ENCODE measurements at places on chromosomes 3 and 15.

DNA sequence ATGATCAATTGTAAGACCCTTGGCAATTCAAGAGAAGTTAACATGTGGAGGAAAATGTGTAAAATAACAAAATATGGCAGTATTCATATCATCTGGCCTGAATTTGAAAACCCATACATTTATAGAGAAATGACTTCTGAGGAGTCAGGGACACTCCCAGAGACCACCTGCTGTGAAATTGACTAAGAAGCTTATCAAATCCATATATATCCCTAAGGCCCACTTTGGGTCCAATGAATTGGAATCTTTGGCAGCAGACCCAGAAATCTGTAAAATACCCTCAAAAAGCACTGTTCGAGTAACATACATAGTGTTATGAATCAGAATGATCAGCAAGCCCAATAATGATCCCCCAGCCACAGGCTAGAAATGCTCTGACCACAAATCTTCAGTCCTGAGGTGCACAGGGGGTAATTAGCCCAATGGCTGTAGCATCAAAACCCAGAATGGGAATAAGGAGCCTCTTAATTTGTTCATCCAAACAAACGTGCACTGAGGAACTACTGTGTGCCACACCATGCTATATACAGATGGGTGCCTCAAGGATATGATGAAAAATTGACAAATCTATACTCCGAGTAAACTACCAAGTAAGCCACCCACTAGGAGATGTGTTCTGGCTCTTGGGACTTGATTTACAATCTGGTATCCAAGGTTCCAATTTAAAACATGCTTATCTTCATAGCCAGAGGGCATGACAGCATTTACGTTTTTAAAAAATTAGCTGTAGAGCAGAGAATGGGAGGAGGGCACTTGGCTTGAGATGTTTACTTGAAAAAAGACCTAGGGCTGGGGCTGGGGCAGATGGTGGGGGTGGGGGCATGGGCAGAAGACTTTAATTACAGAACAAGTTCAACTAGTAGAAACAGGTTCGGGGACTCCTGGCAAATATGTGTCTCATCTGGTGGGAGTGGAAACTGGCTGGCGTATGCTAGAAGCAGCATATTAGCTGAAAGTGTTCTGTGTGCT is 9.1 kb upstream of the ARHGEF3 start:
- DNase-seq: no peak

GRCh38 chr3:50195501-50196252 is 4.3 kb downstream of the GNAT1 start:
- no peak for DNase-seq

DNA sequence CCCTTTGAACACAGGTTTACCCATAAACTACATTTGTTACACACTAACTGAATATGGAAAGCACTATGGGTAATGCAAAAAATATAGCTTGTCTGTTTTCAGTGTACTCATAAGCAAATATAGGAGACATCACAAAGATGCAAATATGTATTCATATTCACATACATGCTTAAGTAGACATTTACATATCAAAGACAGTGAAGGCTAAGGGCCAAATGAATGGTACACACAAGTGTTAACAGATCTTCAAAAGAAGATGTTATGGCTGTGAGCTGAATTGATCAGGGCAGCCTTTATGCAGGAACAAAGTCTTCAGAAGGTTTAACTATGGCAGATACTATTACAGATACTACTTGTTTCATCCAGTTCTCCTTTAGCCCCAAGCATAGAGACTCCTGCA is 384.1 kb downstream of the FHIT start:
- no peak for DNase-seq

DNA sequence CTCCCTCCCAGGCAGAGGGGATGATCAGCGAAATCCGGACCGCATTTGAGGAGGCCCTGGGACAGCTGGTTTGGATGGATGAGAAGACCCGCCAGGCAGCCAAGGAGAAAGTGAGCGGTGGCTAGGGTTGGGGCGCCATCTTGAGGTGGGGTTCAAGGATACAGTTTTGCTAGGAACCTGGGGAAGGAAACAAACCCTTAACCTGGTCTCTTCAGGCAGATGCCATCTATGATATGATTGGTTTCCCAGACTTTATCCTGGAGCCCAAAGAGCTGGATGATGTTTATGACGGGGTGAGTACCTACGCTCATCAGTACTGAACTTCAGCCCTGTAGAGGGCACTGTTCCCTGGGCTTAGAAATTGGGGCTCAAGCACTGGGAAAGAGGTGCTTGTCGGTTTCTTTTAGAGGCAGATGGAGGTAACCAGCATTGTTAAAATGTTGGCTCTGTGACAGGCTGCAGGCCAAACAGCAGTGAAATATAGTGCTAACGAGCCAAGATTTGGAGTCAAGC is 9.6 kb upstream of the PSMD2 start:
- DNase-seq: no peak

GRCh38 chr3:43017004-43017403 is 37.9 kb downstream of the GASK1A start:
- DNase-seq: no peak

- DNase-seq: no peak
These were observed 8.3 kb upstream of the PLCH1 start for GRCh38 chr3:155753038-155753639.

- no peak for DNase-seq
These were observed 152.9 kb upstream of the RBMS3 start for GRCh38 chr3:29128001-29128400.

GRCh38 chr15:80070840-80071239 is 11.4 kb downstream of the ZFAND6 start:
- DNase-seq: no peak

DNA sequence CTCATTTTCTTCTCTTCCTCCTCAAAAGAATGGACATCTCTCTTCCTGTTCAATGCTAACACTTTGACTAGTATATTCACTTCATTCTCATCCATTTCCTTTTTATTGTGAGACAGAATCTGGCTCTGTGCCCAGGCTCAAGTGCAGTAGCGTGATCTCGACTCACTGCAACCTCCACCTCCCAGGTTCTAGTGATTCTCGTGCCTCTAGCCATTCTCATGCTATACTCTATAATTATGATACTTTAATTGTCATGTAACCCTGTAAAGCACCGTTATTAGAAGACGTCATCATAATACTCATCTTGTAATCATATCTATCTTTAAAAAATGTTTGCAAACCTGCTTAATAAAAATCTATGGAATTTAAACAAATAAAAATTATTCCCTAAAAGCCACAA is 107.0 kb downstream of the SHOX2 start:
- DNase-seq: no peak

DNA sequence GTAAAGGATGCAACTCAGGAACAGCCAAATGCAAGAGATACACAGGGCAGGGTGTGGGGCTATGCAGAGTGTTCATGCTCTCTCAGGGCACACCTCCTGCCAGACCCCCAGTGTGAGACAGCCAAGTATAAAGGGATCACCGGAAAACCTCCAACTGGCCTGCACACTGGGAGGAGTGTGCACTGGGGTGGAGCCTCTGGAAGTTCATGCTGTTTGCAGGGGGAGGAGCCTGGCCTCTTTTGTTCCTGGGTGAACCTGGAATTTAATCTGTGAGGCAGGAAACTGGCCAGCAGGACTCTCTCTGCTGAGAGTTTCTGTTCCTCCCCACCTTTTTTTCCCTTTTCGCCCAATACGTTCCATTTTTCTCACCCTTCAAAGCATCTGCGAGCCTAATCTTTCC is 204.1 kb downstream of the WNT5A start:
- DNase-seq: no peak

DNA sequence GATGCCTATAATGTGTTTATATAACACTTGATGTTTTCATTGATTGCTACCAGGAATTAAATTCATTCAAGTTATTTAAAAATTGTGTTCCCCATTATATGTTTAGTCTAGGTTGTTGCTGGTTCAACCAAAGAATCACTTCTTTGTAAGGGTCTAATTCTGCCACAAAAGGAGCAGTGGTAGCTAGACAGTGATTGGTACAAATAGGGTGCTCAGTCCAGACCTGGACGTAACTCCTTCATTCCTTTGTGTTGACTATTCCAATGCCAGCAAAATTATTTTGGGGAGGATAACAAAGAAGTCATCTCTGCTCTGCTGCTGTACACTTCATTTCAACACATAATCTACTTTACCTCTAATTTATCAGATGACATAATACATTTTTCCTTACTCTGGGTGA is 1.2 kb downstream of the CHMP2B start:
- no peak for DNase-seq

- no peak for DNase-seq
These were observed 27.2 kb upstream of the ZNF502 start for GRCh38 chr3:44685128-44685800.

- no peak for DNase-seq
These were observed 65.4 kb downstream of the BOC start for GRCh38 chr3:113276751-113277080.

DNA sequence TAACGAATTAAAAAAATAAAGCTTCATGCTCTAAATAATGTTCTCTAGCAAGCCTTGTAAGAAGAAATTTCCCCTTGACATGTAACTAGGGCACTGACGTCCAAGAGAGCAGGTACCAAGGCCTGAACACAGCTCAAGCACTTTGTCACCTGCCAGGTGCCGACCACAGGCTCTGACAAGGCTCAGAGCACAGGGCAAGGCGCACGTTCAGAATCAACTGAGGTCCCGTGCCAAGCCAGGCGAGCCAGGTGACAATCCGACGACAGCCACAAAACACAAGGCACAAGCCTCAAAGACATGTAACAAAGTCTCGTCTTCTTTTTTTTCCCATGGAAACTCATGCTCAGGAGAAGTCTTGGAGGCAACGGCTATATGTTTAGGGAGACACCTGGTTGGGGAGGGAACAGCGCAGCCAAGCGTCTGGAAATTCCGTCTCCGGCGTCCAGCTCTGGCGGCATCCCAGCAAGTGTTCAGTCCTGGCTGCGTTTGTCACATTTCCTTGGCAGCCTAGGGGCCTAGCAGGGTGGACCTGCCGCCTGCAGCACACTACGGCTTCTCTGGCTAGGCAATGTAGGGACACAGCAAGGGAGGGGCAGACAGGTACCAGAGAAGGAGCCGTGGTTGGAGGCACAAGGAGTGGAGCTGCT is 76.7 kb downstream of the ADAMTS17 start:
- DNase-seq: no peak

DNA sequence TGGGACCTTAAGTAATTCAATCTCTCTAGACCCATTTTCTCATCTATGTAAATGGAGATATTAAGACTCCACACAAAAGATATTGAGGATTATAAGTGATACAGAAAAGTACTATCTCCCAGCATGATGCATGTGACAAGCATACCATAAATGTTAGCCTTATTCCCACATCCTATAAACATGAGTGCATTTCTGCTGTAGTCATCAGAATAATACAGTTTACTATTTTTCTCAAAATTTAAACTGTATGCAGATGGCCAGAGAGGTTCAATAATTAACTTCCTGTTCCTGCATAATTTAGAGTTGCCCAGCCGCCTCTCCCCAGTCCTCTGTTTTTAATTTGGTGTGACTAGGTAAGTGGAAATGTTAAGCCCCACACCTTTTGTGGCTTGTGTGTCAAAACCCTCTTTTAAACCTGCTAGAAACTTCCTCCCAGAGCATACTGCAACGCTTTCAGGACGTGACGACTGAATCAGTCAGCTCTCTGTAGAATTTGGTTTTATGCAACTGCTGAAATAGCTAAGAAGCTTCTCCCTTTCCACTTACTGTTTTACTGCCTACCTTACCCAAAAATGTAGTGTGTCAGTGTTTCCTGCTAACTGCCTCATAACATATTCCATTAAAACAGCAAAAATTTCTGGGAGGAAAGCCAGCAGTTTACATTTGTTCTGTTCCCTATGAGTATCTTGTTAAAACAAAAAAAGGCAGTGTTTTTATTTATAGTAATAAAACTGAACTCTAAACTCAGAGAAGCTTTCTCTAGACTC is 1037.9 kb downstream of the EPHA3 start:
- DNase-seq: no peak

- DNase-seq: no peak
These were observed 14.7 kb upstream of the AGTR1 start for GRCh38 chr3:148682997-148683396.

DNA sequence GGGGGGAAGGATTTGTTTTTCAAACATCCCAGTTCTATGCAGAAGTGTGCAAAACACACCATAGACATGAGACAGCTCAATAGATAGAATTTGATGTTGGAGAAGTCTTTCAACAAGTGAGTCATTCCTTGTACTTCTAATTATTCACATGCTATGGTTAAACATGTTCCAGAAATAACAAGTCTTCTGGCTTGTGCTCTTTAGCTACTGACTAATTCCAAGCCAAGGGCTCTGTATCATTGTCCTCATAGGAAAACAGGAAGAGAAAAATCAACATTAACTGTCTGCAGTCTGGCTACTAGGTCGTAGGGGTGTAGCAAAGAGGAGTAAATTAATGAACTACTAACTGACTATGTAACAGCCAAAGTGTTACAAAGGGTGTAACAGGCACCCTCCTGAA is 25.8 kb downstream of the LDHAL6B start:
- no peak for DNase-seq

- no peak for DNase-seq
These were observed 95.5 kb downstream of the TFDP2 start for GRCh38 chr3:142053835-142054234.

- no peak for DNase-seq
These were observed 244.3 kb upstream of the SLCO3A1 start for GRCh38 chr15:91609231-91609630.

DNA sequence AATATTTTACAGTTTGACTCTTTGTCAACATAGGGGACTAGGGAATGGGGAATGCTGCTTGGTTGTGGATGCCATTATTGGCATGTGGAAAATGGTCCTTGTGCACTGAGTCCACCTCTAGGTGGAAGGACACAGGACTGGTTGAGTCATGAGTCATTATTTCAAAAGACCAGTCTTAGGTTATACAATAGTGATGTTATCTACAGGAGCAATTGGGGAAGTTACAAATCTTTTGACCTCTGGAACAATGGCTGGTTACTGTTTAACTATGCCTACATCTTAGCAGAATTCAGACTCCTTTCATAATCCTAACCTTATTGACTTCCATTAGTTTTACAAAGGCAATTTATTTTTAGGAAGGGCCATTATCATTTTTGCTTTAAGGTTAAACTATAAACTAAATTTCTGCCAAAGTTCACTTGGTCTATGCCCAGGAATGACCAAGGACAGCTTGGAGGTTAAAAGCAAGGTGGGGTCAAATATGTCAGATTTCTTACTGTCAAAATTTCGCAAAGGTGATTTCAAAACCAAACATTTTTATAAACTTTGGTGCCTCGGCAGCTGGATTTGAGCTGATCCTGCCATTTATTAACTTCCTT is 11.8 kb upstream of the CCR8 start:
- DNase-seq: no peak
